ENCODE measurements at places on chromosomes 4 and X.

- no peak for DNase-seq
These were observed 138.1 kb upstream of the RASGEF1B start for GRCh38 chr4:81609844-81610243.

DNA sequence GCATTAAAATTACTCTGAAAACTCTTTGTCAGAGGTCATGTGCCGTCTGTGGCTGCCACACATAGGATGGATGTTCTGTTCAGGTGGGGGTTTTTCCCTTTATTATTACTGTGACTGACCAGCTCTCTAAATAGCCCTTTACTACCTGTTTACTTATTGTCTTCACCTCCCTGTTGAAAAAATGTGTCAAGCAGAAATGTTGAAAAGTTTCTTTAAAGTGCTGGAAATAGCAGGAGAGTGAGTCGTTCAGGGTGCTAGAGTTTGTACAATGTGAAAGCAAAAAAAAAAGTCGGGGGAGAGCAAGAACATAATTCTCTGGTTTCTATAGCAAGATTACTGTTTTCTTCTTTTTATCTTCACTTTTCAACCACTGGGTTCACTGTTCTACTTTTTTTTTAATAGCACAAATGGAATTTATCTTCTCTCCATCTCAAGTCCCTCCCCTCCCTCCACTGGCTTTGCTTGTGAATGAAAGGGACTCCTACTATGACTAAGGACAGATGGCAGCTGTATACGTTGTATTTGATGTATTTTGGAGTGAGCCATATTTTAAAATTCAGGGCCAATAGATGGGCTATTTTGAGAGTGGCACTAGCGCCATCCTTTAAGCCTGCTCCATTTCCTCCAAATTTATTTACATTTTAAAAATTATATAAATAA is 33.3 kb downstream of the ARX start:
- DNase-seq, result no peak

DNA sequence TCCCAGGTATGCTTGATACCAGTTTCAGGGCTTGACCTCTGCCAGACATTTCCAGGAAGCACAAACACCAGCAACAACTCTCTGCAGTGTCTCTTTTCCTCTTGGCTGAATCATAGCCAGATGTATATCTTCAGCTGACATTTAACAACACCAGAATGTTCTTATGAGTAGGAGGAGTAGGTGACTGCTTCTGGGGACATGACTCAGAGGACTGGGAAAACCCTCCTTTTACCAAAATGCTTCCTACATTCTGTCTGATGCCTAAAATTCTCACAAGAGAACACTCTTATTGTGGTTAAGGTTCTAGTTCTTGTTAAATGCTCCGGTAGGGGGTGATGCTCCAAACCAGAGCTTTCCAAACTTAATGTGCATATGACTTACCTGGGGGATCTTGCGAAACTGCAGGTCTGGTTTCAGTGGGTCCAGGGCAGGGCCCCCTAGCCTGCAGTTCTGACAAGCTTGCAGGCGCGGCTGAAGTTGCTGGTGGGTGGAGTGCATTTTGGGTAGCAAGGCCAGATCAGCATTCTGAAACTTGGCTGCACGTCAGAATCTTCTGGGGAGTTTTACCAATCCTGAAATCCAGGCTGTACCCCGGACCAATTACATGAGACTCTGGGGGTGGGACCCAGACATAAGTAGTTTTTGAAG is 329.3 kb upstream of the RPS6KA3 start:
- no peak for DNase-seq

- DNase-seq, result no peak
These were observed 122.5 kb upstream of the TEX13D start for GRCh38 chrX:124209792-124210576.

DNA sequence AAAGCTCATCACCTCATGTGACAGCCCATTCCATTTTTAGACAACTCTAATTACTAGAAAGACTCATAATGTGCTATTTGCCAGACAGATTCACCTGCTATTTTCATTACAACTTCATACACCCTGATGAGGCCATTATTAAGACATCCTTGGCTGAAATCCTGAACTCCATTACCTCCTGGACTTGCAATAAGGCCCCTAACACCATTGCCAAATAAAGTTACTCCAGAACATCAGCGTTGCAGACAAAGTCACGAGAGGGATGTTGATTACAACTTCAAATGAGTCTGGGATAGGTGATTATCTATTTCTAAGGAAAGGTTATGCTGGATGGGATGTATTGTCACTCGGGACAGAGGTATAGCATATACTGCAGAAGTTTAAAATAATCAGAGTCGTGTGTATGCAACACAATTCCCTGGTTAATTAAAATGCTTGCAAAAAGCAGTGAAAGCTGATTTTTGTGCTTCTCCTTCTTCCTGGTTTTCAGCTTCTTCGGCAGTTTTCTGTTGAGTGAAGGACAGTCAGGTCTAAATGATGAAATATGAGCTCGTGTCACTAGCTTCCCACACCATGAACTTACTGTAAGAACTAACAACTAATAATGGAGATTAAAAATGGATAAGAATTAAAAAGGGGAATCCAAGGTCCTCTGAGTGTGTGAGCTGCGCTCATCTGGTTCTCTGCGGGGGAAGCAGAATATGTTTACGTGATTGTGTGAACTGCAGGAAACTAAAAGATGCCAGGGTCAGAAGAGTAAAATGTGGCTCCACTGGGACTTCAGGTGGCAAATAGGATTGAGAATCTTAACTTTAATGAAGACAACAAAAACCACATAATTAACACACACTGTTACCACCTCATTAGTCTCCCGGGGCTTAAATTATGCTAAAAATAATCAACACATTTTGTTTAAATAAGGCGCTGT is 17.6 kb upstream of the SOD3 start:
- DNase-seq, result no peak

- no peak for DNase-seq
These were observed 117.1 kb upstream of the USP9X start for GRCh38 chrX:40968180-40968579.

GRCh38 chr4:180465364-180465763 is 1777.8 kb upstream of the TENM3 start:
- no peak for DNase-seq

DNA sequence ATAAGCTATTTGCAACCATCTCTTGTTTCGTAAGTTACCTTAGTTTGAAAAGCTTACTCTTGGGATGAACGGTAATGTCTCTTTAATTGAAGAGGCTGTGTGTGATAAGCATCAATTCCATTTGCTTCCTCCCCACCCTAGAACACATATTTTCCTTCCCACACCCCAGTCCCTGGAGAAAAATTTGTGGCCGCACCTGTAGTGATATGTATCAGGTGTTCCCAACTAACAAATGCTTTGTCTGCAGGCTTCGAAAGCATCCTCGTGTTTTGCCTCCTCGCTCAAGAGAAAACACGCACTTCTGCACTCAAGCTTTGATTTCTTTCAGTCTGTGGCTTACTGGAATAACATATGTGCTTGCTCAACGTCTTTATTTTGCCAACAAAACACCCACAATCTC is 143.8 kb upstream of the OTUD4 start:
- DNase-seq, result no peak

DNA sequence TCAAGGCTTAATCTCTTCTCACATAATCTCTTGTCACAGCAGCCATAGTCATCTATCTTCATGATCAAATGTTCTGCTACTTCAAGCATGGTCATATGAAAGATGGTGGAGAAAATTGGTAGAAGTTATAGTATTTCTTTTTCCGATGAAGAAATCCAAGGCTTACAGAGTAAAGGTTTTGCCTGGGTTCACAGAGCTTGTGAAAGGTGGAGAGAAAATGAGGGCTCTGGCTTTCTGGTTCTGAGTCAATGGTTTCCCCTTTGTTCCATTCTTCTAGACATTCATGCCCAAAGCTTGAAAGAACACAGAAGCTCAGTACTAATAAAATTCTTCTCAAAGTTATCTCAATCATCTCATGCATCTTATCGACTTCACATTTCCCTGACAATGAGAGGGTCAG is 36.1 kb downstream of the CLNK start:
- no peak for DNase-seq

GRCh38 chrX:149275836-149276235 is 229.3 kb downstream of the IDS start:
- DNase-seq, result no peak

GRCh38 chrX:46716796-46717195 is 42.1 kb downstream of the SLC9A7 start:
- no peak for DNase-seq

- DNase-seq, result no peak
These were observed 92.0 kb downstream of the IRF2 start for GRCh38 chr4:184382189-184382846.

GRCh38 chr4:89373394-89373793 is 65.8 kb upstream of the GPRIN3 start:
- DNase-seq, result no peak

Data from CD4-positive, alpha-beta T cell treated with Interleukin-21 for 1 hour (primary cell).